Stimulated activated CD8-positive, alpha-beta memory T cell treated with anti-CD3 and anti-CD28 coated beads, Interleukin-15, amount 100 ng/mL, for 1 hour (primary cell): ENCODE measurements at places on chromosomes 7 and 10.

DNA sequence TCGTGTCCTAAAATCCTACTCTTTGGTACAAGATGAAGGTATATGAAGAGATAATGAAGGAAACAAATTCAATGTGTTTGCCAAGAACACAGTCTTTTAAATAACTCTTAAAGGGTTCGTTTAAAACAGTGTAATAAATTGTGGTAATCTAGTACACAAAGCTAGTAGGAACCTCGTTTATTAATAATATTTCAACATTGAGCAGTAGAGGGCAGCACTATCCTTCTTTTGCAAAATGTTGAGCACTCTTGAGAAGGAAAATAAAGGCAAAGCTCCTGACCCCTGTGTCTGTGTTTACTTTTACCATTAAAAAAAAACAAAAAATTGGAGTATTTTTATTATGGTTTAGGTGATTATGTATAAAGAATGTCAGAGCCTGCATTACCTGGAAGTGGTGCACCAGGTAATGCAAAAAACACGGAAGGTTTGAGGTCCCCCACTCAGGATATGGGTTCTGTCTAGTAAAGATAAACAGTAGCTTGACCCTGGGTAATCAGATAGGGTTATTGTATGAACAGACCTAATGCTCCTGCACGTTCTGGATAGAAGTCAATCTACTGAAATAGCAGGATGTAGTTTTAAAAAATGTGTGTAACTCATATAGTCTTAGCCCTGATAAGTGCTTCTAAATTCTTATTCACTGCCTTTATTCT, 5.7 kb upstream of the GOT1 start:
- DNase-seq = no peak

DNA sequence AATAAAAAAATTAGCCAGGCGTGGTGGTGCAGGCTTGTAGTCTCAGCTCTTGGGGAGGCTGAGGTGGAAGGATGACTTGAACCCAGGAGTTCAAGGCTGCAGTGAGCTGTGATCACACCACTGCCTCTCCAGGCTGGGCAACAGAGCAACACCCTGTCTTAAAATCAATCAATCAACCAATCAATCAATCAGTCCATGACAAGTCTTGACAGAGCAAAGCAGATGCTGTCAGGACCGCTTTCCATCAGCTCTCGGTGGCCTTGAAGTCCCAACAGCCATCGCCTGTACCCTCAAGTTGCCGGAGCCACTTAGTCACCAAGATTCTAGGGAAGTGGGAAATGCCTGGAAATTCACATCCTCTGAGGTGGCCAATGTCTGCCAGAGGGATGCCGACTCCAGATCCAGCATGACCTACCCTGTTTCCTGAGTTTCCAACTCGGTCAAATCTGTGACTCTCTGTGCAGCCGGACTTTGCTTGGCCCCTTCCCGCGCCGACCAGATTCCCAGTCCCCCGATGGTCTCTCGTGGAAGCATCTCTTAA, 871 bp upstream of the CCL24 start:
- no peak for DNase-seq

DNA sequence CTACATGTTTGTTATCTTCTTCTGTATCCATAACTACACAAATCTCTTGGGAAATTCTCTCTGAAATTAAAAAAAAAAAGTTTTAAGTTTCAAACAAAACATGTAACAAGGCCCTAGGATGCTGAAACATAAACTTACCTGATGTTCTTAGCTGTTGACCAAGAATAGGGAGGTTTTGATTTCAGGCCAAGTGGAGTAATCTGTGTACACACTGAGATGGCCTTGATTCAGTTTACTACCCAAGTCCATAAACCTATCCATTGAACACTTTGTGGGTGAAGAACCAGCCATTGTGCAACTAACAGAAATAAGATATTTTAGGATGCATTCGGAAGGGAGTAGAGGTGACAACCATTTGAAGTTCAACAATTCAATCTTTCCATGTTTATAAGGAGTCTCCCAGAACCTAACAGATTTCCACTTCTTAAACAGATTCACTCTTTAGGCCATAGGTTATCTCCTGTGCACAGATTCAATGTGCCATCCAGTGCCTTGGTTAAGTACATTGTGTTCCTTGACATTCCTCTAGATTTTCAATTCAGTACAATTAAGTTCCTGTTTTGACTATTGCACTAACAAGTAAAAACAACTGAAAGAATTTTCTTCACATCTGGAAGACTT, 143.1 kb downstream of the CRPPA start:
- no peak for DNase-seq

DNA sequence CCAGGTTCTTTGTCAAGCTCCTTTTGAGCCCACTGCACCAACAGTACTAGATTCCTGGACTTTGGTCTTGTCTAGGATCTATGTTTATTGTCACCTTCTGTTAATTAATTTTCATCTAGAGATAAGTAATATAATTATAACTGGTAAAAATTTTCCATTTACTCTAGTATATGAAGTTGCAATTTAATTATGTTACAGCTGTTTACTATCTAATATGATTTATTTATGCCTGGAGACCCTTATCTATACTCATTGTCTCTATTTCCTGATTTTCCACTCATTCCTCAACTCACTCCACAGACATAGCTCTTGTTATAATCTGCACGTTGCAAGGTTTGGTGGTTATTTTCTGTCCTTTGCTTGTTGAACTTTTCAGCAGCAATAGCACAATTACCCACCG, 63.2 kb upstream of the PHF14 start:
- DNase-seq = no peak

DNA sequence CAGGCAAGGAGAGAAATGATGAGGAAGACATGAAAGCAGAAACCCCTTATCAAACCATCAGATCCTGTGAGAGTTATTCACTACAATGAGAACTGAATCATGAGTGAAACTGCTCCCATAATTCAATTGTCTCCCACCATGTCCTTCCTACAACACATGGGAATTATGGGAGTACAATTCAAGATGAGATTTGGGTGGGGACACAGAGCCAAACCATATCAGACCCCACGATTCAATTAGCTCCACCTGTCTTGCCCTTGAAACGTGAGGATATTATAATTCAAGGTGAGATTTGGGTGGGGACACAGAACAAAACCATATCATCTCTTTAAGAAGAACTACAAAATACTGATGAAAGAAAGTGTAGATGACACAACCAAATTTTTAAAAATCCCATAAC, 128.9 kb downstream of the IMMP2L start:
- no peak for DNase-seq

DNA sequence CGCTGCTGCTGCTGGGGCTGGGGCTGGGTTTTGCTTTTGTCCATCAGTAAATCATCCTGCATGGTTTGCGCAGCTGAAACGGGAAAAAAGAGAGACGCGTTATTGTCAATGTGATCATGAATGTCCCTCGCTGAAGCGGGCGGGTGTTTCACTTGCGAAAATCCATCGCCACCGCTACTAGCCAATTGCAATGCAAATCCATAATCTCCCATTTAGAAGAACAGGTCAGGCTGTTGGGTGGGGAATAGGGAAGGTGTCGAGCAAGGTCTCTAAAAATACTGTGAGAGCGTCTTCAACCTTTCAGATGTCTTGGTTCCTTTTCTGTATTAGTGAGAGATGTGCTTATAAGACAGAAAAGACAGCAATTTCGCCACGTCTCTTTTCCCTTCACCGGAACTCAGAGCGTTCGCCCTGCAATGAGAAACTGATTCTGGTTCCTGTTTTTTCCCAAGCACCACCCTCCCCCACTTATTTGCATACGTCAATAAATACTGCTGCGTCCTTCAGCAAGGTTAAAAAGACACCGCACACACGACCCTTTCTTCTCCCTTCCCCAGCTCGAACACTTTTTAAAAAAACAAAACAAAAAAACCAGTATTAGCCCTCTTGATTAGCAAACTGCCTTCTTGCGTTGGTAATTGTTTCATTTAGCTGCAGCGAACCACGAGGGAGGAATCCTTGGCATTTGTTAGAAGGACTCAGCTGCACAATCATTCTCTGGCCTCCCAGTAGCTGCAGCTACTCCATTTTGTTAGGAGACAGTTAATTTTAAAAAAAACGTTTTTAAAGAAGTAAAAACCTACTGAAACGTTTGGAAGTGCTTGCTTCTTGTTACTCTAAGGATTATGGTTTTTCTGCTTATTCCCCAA, 50.4 kb downstream of the CPEB3 start:
- no peak for DNase-seq
